ENCODE measurements at places on chromosomes 16 and 17.

DNA sequence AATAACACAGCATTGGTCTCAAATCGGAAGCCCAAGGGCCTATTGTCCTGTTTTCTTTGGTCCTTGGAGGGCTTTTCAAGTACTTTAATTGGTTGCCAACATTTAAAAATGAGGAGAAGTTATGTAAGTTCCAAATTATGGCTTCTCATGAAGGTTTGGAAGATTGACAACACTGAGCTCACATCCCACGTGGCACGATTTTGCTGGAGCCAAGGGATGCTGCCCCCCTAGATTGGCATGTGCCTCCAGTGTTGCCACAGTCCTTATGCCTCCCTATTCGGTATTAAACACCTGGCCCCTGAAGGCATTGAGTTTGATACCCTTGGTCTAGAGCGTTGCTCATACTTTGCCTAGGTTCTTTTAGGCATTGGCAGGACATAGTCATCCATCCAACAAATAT lies 108.0 kb downstream of the ZNF18 start:
- DNase-seq, result no peak

DNA sequence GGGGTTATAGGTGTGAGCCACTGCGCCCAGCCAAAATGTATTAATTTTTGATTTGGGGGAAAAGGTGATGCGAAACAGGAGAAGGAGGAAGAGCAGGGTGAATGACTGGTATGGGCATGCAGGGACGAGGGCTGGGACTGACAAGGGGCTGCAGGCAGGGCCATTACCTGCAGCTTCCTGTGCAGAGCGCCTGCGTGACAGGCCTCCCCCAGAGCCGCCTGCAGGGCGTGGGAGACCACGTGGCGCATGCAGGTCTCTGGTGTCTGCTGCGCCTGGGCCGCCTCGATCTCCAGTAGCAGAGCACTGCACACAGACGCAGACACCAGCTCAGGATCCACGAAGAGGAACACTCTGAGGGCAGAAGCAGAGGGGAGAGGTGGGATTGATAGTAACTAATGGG lies 32.4 kb downstream of the PIK3R6 start:
- no peak for DNase-seq

DNA sequence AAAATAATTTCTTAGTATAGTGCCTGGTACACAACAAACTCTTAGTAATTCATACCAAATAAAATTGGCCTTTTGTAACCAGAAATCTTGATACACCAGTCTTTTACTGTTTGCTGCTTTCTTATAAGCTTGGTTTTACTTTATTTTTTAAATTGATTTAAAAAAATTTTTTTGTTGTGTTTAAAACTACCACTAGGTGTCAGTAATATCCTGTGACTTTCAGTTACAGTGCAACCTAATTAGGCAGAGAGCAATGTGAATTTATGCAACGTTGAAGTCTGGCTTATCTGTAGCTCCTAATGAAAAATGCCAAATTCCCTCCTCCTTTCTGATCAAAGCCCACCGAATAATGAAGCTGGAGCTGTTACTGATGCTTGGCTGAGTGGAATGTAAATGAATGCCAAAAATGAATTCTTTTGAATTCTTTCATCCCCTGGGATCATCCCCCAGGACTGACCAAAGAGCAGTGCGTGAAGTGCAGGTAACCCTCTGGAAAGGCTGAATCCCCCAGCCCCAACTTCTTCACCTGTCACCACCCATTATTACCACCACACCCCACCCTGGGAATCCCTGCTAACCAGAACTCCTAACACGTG lies 3.8 kb downstream of the ERCC4 start:
- peak; percentile 24 for DNase-seq

DNA sequence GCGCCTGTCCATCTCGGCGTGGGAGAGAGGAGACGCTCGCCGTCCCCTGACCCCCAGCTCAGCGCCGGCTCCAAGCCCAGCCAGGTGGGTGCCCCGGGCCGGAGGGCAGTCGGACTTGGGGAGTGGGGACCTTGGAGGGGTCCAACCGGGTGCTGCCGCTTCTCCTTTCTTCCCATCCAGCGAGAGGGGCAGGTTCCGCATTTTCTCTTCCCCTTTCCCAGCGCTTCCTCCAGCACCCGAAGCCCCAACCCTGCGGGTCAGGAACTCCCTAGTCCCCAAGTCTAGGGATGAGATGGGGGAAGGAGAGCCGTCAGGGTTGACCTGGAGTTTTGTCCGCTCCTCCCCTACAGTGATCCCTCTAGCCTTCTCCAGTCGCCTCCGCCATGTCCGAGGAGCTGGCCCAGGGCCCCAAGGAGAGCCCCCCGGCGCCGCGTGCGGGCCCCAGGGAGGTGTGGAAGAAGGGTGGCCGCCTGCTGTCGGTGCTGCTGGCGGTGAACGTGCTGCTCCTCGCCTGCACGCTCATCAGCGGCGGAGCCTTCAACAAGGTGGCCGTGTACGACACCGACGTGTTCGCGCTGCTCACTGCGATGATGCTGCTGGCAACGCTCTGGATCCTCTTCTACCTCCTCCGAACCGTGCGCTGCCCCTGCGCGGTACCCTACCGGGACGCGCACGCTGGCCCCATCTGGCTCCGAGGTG lies at the start of gene OTOP2:
Gene OTOP2 (plus strand): TSS at position 24 of the 699 bp plus-strand sequence. CDS start 360 bp downstream, at position 384.
- DNase-seq, result no peak

GRCh38 chr17:20291853-20292252 lies 175.5 kb downstream of the LGALS9B start:
- DNase-seq, result no peak

DNA sequence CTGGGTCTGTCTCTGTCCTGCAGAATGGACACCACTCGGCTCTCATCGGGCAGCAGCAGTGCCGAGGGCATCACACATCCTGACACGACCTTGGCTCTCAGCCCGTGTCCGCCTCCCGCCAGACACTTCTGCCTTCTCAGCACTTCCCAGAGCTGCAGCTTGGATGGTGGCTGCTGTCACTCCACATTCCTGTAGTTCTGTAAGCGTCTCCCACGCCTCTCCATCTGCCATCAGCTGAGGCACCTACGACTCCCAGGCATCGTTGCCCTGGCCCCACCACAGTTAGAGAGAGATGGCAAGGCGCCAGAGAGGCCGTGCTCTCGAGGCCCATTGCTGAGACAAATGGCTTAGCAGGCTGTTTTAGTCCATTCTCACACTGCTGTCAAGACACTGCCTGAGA lies 195.9 kb upstream of the CHMP6 start:
- DNase-seq, result no peak

- DNase-seq, result no peak
Measured at GRCh38 chr17:61904094-61904710, 23.6 kb downstream of the INTS2 start.

DNA sequence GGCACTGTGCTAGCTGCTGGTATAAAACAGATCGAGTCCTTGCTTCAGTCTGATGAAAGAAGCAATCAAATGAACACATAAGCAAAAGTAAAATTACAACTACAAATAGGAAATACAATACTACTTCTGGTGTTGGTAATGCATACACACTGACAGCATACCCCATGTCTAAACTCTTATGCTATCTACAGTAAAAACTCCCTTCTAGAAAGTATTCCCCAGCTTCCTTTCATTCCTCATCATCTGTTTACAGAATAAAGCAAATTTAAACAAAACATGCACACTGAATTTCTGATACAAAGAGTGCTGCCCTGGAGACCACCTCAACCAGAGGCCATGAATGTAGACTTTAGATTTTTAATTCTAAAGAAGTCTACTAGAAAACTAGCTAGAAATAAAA lies 109.6 kb downstream of the SSH2 start:
- DNase-seq, result no peak

DNA sequence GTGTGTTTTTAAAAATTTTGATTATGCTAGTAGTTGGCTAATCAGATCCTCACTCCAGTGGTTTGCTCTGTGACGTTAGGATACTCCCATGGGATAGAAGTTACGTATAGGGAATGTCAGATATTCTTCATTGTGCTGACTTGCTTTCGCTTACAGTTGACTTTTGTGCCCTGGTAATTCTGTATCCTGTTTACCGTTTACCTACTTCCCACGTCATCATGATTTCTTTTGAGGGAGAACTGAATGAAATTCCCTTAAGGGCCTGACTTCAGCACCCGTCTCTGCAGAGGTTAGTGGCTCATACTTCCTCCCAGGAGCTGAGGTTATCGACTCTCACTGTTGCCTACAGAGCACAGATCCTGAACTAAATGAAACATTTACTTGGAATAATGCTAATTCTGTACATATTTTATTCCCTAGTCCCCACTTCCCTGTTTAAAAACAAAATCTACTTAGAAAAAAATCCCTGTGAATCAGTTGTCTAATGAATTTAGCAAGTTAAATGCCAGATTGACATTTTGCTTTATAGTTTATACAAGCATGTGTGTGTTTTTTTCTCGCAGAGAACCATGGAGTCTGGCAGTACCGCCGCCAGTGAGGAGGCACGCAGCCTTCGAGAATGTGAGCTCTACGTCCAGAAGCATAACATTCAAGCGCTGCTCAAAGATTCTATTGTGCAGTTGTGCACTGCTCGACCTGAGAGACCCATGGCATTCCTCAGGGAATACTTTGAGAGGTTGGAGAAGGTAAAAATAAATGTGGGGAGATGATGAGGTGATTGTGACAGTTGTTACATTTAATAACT lies 2.8 kb downstream of the PRKAR1A start:
- DNase-seq, result peak; percentile 77

- DNase-seq, result peak; percentile 57
Measured at GRCh38 chr17:38701504-38702165, 3.4 kb upstream of the MLLT6 start.

DNA sequence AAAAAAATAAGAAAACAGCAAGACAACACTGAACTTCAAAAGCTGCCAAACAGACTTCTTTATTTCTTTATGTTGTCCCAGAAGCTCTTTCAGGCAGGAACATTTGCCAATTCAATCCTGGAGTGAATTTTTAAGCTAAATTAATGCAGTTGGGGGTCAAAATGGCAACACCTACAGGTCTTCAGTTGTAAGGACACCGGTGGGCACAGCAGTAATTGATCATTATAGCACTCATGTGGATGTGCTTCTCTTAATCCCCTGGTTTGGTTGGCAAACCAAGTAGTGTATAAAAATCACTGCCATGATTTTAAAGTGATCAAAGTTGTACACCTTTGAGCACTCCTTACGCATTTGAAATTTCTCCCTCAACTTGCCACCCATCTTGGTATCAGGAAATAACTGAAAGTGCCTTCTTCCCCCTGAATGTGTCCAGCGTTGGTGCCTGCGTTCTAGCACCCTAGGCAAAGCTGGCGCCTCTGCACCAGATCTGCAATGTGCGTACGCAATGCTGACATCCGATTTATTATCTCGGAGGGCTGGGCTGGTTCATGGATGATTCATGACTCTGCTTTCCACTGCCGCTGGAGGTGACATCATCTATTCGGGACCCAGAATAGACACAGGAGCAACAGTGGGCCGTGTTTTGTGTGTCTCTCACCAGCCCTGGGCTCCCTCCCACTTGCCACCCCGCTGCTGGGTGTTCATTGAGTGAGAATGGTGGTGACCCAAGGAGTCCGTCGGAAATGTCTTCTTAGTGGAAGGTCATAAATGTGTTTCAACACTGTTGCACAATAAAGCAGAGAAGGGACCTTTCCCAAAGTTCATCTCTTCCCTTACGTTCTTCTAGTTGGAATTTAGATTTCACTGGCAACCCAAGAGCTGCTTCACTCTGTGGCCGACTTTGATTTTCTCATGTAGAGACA lies 203.4 kb downstream of the CCDC182 start:
- no peak for DNase-seq

- peak; percentile 31 for DNase-seq
Measured at GRCh38 chr16:15856901-15857698, at the start of gene MYH11. TSS of gene MYH11 (minus strand) at chr16:15857028. CDS start at chr16:15838252, 18,776 bp downstream.

DNA sequence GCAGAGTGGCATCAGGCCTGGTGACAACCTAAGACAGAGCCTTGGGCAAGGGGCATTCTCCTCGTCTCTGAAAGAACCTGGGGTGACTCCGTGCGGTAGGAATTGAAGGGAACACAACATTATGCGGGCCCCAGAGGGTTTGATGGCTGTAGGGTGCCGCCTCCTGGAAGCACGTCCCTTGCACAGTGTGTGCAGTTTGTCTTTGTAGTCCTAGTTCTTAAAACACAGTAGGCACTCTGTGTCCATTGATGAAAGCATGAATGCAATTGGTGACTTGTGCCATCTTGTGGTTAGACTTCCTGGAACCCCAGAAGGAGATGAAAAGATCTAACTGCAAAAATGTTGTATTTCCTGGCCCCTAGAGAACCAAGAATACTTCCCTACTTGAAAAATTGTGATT lies 279.8 kb downstream of the UTP18 start:
- no peak for DNase-seq

Measured in mammary epithelial cell (primary cell).